ENCODE measurements at places on chromosomes 4 and X.
A peak's percentile ranks its signal among the peaks of the same experiment; 100 is the strongest.

GRCh38 chr4:1069394-1069793 is 44.0 kb downstream of the RNF212 start:
- DNase-seq = no peak

DNA sequence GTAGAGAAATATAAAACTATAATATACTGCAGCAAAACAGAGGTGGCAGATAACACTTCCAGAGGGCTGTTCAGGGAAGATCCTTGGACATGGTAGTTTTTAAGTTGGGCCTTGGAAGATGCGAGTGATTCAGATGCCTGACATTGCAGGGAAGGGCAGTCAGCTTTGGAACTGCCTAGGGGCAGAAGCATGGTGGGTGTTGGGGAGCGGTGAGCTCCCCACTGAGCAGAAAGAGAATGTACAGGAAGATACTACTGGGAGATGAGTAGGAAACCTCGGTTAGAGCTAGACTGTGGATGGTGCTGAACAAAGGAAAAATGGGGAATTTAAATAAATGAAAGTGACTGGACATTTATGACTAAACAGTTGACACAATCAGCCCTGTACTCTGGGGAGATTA is 24.9 kb upstream of the SEC24B start:
- no peak for DNase-seq

GRCh38 chr4:121736735-121737351 is 28.1 kb downstream of the SMIM43 start:
- DNase-seq = peak; percentile 66

DNA sequence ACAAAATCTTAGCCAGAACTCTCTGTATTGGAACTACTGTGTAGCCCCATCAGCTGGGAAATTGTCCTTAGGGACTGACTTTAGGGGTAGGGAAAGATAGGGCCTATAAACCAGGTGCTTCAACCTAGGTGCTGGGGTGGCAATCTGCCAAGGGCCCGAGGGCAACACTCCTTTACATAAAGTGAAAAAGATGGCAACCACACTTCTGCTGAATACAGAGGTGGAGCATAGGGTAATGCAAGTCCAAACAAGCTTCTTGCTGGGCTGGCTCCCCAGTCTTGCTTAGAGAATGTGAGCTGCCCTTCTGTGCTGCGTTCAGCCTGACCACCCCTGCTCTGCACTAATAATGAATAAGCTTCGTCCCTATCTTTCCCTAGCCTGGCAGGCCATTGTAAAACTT is 9.8 kb downstream of the ZBTB33 start:
- no peak for DNase-seq

- no peak for DNase-seq
Observed at GRCh38 chr4:16212138-16212782, 14.0 kb downstream of the TAPT1 start.

- no peak for DNase-seq
Observed at GRCh38 chr4:66017671-66018070, 347.4 kb upstream of the EPHA5 start.

- no peak for DNase-seq
Observed at GRCh38 chr4:147378780-147379179, 102.1 kb upstream of the EDNRA start.

GRCh38 chr4:165462009-165462408 is 83.2 kb downstream of the CPE start:
- no peak for DNase-seq

DNA sequence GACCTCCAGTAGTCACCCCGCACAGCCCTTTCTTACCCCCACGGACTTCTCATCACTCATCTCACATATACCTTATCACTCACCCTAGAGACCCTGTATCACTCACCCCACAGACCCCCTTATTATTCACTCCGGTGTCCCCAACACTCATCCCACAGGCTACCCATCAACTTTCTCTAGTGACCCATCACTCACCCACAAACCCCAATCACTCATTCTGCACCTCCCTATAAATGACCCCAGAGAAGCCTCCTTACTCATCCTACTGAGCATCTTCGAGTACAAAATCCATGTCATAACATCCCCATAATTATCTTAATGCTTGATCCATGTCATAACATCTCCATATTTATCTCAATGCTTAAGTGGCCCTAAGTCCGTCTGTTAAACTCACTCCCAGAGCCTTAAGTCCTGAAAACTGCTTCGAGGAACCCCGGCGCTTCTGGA is 934 bp downstream of the ZNF41 start:
- DNase-seq = no peak

- DNase-seq = no peak
Observed at GRCh38 chr4:69874507-69874906, 14.6 kb upstream of the SULT1E1 start.

- no peak for DNase-seq
Observed at GRCh38 chrX:40016749-40017148, 81.0 kb downstream of the BCOR start.

DNA sequence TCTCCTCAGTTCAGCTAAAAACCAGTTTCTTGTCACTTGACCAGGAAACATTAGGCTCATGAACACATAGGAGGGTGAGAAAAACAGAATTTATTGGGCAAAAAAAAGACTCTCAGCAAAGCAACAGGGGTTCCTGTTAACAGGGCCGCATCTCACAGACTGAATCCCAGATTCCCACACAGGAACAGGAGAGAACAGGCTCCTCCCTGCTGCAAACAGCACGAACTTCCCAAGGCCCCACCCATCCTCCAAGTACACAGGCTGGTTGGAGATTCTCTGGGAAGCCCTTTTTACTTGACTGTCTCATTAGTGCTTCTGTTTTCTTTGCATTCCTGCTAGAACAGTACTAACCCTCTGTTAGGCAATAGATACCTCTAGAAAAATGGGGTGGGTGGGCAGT is 52.4 kb upstream of the IL21 start:
- DNase-seq = peak; percentile 30

GRCh38 chr4:9704551-9705332 is 76.7 kb upstream of the DRD5 start:
- DNase-seq = no peak

- DNase-seq = no peak
Observed at GRCh38 chr4:155173371-155173770, 35.1 kb upstream of the NPY2R start.

DNA sequence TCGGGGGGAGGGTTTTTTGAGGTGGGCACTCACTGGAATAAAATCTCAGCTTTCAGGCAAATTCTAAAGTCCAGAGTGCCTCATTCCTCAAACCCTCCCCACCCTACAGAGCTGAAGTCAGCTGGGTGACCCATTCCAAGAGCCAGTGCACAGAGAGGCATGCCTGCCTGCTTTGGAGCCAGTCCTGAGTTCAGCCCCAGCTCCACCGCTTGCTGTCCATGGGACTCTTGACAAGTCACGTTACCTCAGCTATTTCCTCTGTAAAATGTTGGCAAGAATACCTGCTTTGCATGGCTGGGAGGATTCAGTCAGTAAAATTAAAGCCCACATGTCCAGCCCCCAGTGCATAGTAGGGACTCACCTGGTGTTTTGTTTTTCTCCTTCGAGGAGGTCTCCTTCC is 125.9 kb upstream of the PJA1 start:
- peak; percentile 26 for DNase-seq

DNA sequence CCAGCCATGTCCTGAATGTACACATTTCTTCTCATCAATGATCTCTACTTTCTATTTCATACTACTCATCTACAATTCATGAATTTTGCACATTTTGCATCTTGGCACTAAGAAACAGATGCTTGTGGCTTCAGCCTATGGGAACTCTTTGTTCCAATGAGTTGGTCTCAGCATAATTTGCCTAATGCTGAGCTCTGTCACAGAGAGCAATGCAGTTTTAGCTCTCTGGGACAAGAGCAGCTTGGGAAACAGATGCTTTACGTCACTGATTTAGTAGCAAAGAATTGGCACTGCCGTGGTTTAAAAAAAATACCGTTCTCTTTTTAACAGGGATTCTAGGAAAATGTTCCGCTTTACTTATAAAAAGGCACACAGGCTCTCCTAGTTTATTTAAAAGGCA is 162.4 kb downstream of the WDFY3 start:
- peak; percentile 37 for DNase-seq
